ENCODE measurements at places on chromosomes 6 and 20. TPM values are rescaled to one million over a fixed set of nuclear protein-coding genes. Genes with fewer than 3 reads are reported as not detected.
A peak's percentile ranks its signal among the peaks of the same experiment; 100 is the strongest.

The SAPCD1 gene
- total RNA-seq: 5.1 TPM

DNA sequence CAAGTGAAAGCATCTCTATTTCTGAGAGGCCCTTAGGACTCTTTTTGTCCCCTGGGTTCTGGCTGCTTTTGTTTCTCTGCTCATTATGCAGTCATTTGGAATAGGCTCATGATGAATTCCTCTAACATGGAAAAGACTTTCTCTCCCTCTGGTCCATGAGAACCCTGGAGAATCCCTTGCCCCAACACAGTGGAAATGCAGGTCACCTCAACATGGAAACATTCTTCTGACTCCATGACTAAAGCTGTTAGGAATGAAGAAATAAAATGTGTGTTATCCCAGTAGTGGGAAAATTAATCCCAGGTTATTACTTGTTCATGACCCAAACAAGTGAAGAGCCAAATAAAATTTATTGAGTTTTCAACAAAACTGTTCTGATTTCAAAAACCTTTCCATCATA, 458.6 kb downstream of the EPM2A start:
- DNase-seq: no peak

The NCOA3 gene
- 61.4 TPM for total RNA-seq

- no peak for DNase-seq
Observed at GRCh38 chr6:20691185-20691584, 156.9 kb downstream of the CDKAL1 start.

DNA sequence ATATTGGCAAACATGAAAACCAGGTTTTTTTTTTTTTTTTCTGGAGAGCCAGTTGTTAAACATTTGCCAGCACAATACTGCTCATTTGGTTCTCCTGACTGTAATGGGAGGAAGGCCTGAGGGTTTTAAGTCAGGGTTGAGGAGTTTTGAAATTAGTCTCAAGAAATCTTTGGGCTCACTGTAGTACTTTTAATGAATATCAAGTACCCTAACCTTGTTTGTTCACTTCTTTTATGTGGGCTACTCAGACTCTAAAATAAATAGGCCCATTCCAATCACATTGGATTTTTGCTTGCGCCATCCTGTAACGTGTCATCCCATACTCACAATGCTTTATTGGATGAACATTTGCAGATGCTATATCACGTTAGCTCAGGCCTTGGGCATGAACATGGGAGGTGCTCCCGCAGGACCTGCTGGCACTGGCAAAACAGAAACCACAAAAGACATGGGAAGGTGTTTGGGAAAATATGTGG, 146.9 kb downstream of the DNAH8 start:
- no peak for DNase-seq

DNA sequence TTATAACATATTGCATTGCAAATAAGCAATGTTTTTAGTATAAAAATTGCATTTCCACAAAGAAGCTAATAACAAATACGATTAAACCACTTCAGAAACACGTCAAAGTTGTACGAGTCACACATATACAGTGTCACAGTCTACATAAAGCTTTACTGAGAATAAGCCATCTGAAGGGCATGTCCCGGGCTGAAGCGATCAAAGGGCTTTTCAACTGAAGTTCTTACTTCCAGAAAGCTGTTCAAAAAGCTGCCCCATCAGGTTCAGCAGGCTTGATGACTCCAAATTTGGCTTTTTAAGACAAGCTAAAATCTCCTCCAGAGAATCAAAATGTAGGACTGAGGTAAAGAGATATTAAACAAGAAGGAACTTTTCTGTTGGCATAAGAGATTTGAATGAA, 37.5 kb upstream of the HAO1 start:
- DNase-seq: no peak

- DNase-seq: no peak
Observed at GRCh38 chr20:43984587-43984986, 69.9 kb downstream of the TOX2 start.

DNA sequence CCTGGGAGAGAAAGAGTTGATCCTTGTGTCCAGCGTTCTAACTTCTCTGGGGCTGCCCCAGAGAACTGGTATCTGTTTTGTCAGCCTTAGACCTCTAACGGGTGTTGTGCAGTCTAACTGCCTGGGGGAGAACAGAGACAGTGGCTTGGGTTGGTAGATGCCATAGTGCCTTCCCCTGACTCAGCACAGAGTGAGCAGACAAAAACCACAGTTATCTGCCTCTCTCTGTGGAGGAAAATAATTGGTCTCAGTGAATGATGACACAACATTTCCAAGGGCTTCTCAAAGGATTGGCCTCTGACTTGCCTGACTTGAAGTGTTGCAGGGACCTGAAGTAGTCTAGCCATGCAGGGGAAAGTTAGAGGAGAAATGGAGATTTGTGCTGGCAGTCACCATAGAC, 226.2 kb upstream of the MAN1A1 start:
- peak; percentile 36 for DNase-seq

DNA sequence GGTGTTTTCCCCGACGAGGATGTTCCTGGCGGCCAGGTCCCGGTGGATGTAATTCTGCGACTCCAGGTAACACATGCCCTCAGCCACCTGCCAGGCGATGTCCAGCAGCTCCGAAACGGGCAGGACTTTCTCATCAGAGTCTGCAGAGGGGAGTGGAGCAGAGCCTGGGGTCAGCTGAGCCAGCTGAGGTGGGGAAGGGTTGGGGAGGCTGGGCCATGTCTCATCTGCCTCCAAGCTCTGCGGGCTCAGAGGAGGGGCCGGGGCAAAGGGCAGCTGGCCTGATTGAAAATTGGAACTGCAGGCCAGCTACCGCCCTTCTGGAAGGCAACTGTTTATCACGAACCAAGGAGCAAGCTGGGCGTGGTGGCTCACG, 6.4 kb downstream of the PTK6 start:
- DNase-seq: no peak

- peak; percentile 23 for DNase-seq
Observed at GRCh38 chr6:47852727-47853126, 70.9 kb downstream of the OPN5 start.

Data from MCF 10A (cell line).